Ovary (tissue), 10 donors: ENCODE measurements at places on chromosomes 7 and 10. TPM values are rescaled to one million over a fixed set of nuclear protein-coding genes. Genes with fewer than 3 reads are reported as not detected.

- H3K4me1 ChIP-seq: peaks cover 15% of the 10 kb centered on the region
- peak overlapping the region; percentile 57 for H3K27ac ChIP-seq
- H3K27me3 ChIP-seq: no peaks in the 10 kb centered on the region
These were observed 10.6 kb downstream of the FAS start for GRCh38 chr10:89001024-89001728.

DNA sequence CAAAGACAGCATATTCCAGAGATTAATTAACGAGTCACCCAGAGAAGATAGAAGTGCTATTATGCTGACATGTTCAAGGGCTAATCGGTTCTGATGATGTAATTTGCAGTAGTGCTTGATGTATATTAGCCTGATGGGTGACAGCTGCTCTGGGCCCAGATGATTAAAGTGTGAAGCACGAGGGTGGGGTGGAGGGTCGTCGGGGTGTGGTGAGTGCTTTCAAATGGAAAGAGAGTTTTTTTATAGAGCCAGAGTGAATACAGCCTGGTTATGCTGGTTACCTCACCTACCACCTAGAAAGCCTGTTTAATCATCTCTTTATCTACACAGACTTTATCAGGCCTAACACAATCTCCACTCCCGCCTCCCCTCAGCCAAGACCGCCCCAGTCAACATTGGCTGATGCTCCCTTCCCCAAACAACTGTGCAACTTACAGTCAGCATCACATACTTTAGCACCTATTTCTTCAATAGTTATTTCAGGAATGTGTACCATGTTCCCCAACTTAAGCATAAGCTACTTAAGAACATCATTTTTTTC lies 11.5 kb upstream of the STN1 start:
- no peak overlapping the region for H3K27ac ChIP-seq
- H3K4me1 ChIP-seq: no peaks in the 10 kb centered on the region
- H3K27me3 ChIP-seq: no peaks in the 10 kb centered on the region

Gene MEST
- polyA plus RNA-seq: 38.7 TPM

Gene OR2A1
- 0.27 TPM for polyA plus RNA-seq

GRCh38 chr10:88857831-88858230 lies 6.2 kb upstream of the ANKRD22 start:
- H3K36me3 ChIP-seq: no peaks in the 10 kb centered on the region
- no peak for DNase-seq
- H3K4me3 ChIP-seq: no peak overlapping the region
- no peaks in the 10 kb centered on the region for H3K4me1 ChIP-seq
- H3K27ac ChIP-seq: no peak overlapping the region

Gene SEMA3E
- 0.42 TPM for polyA plus RNA-seq

Gene TUBB8
- 3.6 TPM for polyA plus RNA-seq

DNA sequence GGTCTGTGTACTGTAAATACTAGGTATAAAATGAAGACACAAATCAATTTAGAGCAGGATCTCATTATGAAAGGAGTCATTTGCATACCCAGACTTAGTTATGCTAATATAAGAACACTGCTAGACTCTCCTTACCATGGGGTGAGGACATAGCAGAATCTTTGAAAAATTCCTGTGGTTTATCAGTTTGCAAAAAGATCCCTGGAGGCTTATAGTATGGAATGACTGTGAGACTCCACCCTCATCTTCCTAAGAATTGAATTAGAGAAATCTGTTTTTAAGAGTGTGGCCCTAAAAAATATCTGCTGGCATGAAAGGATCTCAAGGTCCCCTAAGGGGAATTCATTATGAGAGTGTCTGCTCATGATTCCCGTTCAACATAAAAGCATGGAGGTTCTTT lies 63.2 kb downstream of the WNT2 start:
- H3K36me3 ChIP-seq: no peaks in the 10 kb centered on the region
- no peaks in the 10 kb centered on the region for H3K27me3 ChIP-seq
- no peak overlapping the region for H3K27ac ChIP-seq
- no peak overlapping the region for H3K4me3 ChIP-seq

- H3K36me3 ChIP-seq: no peaks in the 10 kb centered on the region
- no peaks in the 10 kb centered on the region for H3K4me1 ChIP-seq
- H3K27ac ChIP-seq: no peak overlapping the region
These were observed 71.8 kb upstream of the PIK3CG start for GRCh38 chr7:106793015-106793975.

DNA sequence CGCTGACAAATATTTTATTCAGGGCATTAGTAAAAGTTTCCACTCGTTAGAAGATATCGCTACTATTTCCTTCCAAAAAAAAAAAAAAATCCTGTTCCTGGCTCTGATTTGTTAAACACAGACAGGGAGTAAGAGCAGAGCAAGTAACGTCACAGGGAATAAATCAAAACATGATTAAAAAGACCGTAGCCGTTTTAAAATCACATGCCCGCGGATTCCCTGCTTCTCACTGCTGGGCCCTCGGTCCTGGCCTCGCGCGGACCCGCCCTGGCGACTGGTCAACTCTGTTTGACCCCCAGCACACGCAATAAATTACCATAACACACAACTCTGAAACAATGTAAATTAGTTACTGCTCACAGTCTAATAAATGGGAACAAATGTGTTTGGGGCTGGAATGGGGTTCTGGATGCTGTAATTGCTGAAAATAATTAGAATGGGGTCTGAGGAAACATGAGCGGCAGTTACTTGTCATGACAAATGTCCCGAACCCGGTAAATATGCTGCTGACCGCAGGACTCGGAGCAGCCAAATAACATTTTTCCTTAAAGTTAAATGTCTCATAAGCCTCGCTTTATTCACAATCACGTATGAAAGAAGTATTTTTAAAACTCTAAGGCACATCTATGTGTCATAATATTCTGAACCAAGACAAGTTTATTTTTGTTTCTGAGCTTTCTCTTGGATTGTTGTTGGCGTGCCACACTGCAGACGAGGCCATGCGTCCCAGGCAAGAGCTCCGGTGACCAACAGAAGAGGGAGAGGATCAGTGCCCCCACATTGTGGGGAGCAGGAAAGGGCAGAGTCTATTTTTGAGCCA lies 17.9 kb downstream of the EBF3 start:
- no peak overlapping the region for H3K4me3 ChIP-seq
- H3K27ac ChIP-seq: peak overlapping the region; percentile 56
- DNase-seq: peak; percentile 67

Gene PDZD7
- 0.07 TPM for polyA plus RNA-seq

Gene SFXN2
- 6.2 TPM for polyA plus RNA-seq

- H3K36me3 ChIP-seq: no peaks in the 10 kb centered on the region
- H3K27ac ChIP-seq: no peak overlapping the region
- DNase-seq: no peak
- peaks cover 34% of the 10 kb centered on the region for H3K4me1 ChIP-seq
These were observed 89.5 kb downstream of the FAM53B start for GRCh38 chr10:124654686-124655085.

DNA sequence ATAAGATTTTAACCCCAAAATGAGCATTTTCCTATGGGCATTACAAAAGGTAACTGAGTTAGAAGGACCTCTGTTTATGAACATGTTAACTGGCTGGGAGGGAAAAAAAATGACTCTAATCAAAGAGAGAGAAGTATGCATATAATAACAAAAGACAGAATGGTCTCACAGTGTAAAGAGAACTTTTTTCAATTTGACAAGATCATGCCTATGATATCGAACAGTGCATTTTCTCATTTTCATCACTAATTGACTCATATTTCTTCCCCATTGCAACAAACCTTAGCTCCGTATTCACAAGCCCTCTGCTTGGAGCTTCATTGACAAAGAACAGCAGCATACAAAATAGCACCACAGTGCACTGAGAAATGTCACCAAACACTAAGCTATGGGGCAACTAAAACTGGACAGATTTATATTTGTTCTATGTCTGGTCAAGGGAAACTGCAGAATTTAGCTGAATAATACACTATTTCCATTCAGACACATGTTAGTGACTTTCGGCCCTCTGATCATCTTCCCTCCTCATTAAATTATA lies 45.6 kb downstream of the SMURF1 start:
- no peak for DNase-seq
- no peaks in the 10 kb centered on the region for H3K36me3 ChIP-seq
- peaks cover 13% of the 10 kb centered on the region for H3K4me1 ChIP-seq
- no peak overlapping the region for H3K4me3 ChIP-seq
- H3K27me3 ChIP-seq: no peaks in the 10 kb centered on the region
- no peak overlapping the region for H3K27ac ChIP-seq

DNA sequence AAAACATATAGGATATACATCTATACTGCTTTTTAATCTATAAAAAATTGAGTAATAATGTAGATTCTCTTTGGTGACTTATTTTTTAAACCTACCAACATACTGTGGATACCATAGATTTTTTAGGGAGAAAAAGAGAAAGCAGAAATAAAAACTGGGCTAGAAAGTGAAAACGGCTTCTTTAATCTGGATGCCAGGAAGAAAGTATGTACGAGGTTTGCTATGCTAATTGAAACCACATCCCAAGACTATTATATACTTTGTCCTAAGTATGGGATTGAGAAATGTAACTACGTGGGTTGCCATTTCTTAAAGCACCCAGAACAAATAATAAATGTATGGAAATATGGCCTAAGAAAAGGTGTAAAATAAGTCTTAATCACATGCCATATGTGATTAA lies 129.0 kb upstream of the NFE2L3 start:
- H3K27ac ChIP-seq: no peak overlapping the region
- DNase-seq: no peak
- H3K4me1 ChIP-seq: no peaks in the 10 kb centered on the region
- H3K36me3 ChIP-seq: no peaks in the 10 kb centered on the region
- H3K27me3 ChIP-seq: no peaks in the 10 kb centered on the region

DNA sequence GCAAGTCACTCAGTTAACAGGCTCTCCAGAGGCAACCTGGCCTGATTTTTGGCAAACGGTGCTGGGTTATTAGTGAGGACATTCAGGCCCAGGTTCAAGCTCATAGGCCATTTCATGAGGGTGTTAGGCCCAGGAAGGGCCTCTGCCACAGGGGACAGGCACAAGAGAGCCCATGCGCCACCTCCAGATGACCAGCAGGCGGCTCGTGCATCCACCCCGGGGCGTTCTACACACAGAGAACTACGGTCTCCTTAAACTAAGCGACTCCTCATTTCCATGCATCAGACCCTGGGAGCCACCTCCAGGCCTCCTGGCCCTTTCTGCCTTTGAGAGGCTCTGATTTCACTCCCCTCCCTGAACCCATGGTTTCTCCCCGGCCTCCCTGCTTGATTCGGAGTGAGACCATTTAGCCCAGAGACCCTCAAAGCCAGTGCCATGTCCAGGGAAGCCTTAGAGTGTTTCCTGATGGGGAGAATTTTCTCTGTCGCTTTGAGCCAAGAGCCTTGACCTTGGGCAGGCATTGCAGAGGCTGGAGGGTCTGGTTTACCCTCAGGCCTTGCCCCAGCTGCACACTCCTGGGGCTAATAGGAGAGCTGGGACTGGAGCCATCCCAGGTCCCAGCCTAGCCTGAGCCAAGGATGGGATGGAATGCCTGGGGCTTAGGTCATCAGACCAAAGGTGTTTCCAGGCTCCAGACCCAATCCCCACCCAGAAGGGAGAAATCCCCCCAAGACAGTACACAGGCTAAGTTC lies 188.0 kb downstream of the GRID1 start:
- DNase-seq: no peak
- H3K4me1 ChIP-seq: no peaks in the 10 kb centered on the region
- H3K27ac ChIP-seq: no peak overlapping the region
- H3K27me3 ChIP-seq: no peaks in the 10 kb centered on the region
- no peak overlapping the region for H3K4me3 ChIP-seq

- no peak for DNase-seq
- H3K27ac ChIP-seq: no peak overlapping the region
- no peaks in the 10 kb centered on the region for H3K36me3 ChIP-seq
- H3K27me3 ChIP-seq: no peaks in the 10 kb centered on the region
These were observed 36.0 kb upstream of the SEMA3E start for GRCh38 chr7:83684928-83685327.

DNA sequence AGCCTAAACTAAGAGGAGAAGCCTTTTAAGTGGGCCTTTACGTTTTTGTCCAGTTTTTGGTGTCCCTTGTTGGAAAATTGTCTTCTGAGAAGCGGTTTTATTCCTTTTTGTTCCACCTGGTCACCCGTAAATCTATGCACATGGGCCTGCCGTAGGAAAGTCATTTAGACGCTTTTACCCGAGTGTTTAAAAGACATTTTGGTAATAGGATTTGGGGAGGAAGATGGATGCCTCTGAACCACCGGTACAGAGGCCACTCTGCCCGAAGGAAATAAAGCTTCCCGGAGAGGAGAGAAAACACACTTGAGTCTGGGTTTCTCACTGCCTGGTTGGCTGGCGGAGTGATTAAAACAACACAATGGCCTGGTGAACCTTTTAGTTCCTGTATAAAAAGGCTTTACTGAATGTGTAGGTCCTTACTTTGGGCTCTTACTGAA lies 760 bp downstream of the THNSL1 start:
- H3K36me3 ChIP-seq: no peaks in the 10 kb centered on the region
- peak overlapping the region; percentile 57 for H3K4me3 ChIP-seq
- peak; percentile 12 for DNase-seq
- peak overlapping the region; percentile 88 for H3K27ac ChIP-seq

DNA sequence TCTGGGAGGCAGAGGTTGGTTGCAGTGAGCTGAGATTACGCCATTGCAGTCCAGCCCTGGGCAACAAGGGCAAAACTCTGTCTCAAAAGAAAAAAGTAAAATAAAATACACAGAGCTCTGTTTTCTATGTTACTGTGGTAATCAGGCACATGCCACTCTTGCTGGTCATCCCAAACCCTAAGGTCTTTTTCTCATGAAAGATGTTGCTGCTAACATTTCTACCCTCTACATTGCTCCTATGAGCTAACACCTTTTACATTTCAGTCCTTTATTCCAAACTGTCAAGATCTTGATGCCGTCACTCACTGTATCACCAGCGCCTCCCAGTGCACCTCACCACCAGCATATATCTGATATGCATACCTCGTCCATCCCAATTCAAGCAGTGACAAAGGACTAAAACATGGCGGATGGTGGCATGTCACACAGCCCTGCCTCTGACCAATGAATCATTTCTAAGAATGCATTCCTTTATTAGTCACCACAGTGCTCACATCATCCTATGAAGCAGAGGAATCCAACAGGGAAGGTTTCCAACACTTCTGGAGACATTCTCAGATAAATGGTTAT lies 4.3 kb downstream of the DAGLB start:
- H3K4me3 ChIP-seq: no peak overlapping the region
- H3K27ac ChIP-seq: no peak overlapping the region
- DNase-seq: no peak
- H3K4me1 ChIP-seq: peaks cover 7% of the 10 kb centered on the region
- no peaks in the 10 kb centered on the region for H3K36me3 ChIP-seq
